ENCODE measurements at places on chromosomes 16 and 17.

DNA sequence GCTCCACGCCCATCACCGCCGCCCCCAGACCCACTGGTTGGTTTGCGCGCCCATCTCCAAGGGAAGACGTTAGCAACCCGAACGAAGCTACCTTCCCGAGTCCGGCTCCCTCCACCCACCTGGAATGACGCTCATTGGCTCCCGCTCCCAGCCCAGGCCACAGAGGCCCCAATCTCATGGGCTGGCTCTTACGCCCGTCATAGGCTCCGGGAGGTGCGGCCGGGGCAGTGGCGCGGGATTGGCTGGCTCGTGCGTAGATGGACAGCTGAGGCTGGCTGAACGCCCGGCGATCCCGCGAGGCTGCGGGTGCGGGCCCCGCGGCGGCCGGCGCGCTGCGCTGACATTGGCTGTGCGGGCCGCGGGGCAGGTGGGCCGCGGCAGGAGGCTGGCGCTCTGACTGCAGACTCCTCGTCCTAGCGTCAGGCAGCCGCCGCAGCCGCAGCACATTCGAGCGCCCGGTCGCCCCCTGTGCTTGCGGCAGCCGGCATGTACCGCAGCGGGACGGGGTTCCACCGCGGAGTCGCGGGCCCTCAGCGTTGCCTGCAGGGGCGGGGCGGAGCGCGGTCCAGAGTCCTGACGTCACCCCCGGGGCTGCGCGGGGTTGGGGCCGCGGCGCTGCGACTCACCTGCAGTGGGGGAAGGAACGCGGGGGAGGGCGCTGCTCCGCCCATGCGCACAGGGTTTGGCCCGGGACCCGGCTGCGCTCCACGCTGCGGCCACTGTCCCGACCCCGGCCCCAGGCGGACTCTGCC lies 453 bp upstream of the MYH10 start:
- peak; percentile 98 for DNase-seq

GRCh38 chr16:75216127-75216526 lies 2.7 kb upstream of the CTRB1 start:
- DNase-seq = no peak

DNA sequence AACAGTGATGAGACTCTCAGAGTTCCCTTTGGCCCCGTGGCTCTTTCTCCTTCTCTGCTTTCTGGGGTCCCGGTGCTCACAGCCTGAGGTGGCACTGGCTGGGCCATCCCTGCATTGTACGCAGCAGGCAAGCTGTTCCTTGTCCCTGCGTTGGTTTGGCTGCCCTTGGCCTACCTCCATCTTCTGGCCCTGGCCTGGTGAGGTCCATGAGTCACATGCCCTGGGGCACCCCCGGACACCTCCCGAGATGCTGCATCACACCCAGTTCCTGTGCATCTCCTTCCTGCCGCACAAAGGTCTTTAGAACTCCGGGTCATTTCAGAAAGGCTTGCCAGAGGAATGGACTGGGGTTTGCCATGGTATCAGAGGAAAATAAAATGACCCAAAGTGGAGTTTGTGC lies 9.5 kb downstream of the SULT1A2 start:
- DNase-seq = no peak

- DNase-seq = no peak
Observed at GRCh38 chr17:17645961-17646360, 35.3 kb upstream of the RAI1 start.

DNA sequence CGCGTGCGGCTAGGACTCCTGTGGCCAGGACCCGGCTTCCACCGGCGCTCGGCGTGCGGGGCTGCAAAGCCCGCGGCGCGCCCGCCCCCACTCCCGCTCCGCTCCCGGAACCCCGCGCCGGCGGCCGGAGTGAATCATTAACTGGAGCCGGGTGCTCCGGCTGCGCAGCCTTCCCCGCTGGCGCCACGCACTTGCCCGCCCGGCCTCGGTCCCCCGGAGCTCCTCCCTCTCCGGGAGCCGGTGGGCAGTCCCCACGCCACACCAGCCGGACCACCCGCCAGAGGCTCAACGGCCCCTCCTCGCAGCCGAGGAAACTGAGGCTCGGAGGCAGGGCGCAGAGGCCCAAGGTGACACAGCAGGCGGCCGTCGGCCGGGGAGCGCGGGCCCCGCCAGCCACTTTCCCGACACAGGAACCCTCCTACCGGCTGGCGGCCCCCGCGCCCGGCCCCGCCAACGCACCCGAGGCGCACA lies 580 bp downstream of the BCAR1 start:
- no peak for DNase-seq

DNA sequence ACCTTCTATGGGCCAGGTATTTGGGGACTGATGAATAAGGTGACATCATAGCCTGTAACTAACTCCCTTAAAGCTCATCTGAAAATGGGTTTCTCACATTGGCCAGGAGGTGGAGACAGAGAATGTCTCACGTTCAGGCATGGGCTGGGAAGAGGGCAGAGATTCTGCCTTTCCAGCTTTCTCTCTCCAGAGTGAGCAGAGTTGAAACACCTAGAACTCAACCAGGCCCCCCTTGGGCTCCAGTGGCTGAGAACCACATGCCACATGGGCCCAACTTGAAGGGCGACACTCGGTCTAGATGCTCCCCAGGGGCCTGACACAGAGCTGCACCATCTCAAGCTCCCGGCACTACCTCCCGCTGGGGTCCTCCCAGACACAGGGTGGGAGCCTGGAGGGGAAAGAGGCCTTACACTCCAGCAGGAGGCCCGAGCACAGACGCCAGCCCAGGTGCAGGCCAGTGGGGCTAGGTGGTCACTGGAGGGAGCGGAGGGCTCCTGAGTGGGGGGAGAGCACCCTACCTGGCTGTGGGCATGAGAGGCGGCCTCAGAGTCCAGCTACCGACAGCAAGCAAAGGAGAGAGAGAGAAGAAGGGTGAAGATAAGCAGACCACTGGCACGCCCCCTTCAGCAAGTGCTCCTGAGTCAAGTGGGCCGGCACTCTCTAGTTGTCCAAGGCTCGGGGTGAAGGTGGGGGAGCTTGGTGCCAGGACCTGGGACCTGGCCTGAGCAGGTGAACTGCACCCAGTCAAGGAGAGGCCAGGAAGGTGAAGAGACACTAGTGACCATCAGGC lies 55.9 kb downstream of the MYO18A start:
- peak; percentile 46 for DNase-seq

- no peak for DNase-seq
Observed at GRCh38 chr16:81036751-81037350, 1.2 kb downstream of the ATMIN start.

DNA sequence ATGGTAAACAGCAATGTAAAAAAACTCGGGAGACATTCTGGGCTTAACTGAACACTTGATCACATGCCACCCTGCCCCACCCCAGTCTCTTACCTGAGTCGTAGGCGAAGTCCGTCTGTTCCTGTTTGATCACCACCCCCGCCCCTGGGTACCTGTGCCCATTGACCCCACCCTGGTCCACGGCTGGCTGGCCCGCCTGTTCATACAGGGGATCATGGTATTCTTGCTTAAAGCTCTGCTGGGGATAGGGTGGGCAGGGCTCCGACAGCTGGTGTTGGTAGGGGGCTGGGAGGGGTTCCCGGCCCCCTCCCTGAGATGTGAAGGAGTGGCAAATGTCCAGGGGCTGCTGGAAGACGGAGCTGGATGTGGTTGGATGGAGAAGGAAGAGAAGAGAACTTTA lies 13.6 kb downstream of the ETV4 start:
- DNase-seq = no peak

GRCh38 chr16:23409522-23409921 lies 43.5 kb downstream of the COG7 start:
- DNase-seq = no peak

DNA sequence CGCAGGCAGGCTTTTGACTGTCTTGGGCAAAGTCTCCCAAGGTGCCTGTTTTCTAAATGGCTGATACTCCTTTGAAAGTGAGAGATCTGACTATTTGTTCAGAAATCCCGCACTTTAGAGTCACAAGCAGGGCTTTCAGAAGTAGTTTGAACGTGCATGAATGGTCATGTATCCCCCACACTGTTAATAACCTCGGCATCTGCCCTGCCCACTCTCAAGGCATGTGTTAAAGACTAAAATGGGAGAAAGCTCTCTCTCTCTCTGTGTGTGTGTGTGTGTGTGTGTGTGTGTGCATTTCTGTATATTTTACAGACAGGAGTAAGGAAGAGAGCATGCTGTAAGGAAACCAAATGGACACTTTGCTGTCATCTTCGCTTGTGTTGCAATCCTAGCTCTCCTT lies 163.7 kb downstream of the MAF start:
- no peak for DNase-seq

- no peak for DNase-seq
Observed at GRCh38 chr16:1347286-1347855, 4.3 kb downstream of the TSR3 start.

DNA sequence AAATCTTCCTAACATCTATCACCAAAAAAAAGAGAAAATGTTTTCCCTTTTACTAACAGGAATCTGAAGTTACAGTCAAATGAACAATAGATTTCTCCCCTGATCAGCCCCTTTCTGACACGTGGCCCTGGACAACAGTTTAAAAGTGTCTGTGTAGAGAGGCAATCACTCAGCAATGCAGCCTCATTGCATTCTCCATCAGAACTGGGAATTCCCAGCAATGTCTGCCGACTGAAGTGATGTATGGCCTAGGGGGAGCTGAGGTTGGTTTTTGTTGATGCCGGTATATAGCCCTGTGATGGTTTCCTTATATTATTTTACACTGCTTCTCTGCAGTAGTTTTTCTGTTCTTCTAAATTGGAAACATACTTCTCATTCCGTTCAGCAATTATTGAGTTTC lies 904.3 kb upstream of the CDH8 start:
- DNase-seq = no peak

DNA sequence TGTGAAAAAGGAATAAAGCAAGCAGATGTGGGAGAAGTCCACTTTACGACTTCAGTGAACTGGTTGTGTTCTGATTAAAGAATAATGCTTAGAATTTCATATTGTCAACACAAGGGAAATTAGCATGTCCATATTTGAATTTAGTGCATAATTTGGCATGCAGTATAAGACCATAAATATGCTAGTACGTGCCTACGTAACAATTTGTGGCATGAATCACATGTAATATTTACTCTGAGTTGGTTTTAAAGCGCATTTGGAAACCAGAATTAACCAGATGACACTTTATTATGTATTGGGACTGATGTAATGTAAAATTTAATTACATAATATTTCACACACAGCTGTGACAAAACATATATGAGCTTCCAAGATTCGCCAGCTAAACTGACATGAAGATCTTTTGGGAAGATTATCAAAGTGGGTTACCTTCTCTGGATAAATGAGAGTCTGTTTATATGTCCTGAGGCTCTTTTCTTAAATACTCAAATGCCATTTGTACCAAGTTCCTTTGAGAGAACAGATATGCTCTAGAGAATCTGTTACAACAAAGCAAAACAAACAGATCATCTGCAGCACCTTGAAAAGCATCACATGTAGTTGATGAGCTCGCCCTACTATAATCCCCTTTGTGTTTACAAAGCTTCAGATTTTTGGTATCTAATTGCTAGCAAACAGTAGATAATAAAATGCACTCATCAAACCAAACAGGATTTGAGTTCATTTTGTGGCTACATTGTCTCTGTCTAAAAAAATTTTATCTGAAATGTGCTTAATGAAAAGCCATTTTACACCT lies 1468.6 kb downstream of the CDH11 start:
- DNase-seq = no peak

GRCh38 chr17:15271741-15272140 lies 6.6 kb upstream of the PMP22 start:
- no peak for DNase-seq

DNA sequence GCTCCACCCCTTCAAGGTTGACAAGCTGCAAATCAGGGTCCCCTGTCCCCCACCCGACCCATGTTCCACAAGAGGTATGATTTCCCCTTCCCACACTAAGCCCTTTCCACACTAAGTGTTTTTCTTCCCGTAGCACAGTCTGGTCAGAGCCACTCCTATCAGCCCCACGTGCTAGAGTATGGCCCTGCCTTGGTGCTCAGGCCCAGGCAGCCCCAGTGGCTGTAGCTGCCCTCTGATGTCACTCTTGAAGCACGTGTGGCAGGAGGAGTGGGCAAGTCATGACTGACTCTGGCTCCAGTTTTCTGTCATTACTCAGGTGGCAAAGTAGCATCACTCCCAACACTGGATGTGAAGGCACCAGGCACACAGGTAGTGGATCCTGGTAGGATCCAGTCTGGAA lies 35.4 kb upstream of the ERN1 start:
- DNase-seq = no peak

DNA sequence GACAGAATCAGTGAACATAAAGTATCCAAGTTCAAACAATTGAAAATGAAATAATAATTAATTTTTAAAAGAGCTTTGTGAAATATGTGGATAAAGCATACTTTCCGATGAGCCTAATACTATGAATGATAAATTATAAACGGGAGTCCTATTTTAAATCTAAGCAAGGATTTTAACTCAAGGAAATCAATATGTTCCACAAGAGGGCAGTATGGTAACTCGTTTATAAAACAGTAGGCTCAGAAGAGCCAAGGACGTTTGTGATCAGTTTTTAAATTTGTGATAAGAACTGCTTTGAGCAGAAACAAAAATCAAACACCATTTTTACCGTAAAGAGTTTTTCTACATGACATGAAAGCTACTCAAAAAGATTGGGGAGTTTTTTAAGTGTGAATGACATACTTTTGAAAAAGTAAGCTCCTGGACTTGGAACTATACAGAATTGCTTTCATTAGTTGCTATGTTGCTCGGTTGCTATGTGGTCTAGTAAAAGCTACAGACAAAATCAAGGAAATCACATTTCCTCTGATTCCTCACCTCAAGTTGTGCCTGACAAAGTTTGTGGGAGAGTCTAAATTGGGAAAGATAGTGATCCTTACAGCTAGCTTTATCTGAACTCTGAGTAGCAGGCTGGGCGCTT lies 11.8 kb upstream of the TEKT1 start:
- DNase-seq = no peak
